ENCODE measurements at places on chromosomes 3 and 15. TPM values are rescaled to one million over a fixed set of nuclear protein-coding genes. Genes with fewer than 3 reads are reported as not detected.

CPEB1 gene
- polyA plus RNA-seq: 2.4 TPM

ISG20 gene
- polyA plus RNA-seq: 5.3 TPM

CYP11A1 gene
- polyA plus RNA-seq: 0.66 TPM

AGBL1 gene
- not detected for polyA plus RNA-seq

PHC3 gene
- 6.2 TPM for polyA plus RNA-seq

DNA sequence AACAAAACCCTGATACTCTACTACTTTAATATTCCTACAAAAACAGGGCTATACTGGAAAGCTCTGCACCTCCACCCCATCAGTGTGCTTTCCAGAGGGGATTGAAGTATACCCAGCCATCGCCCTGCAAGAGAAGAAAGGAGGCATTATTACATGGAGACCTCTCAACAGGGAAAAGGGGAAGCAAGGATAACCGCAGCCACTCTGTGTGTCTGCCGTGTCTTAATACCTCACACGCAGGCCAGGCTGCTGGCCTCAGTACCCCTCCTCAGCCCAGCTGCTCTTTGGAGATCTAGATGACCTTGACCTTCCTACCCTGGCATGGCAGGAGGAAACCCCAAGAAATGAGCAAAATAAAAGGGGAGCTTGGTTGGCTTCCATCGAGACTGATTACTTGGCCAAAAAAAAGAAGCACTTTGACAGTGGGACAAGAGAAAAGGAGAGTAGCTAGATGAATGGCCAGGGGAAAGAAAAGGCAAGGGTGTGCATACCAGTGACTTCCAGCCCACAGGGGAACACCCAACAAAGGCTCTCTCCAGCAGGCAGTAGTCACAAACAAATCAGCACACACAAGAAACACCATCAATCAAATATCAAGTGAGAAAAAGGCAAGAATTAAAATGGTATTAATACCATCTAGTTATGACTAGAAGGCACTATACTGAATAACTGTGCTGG is 129.4 kb downstream of the STT3B start:
- DNase-seq: no peak

DNA sequence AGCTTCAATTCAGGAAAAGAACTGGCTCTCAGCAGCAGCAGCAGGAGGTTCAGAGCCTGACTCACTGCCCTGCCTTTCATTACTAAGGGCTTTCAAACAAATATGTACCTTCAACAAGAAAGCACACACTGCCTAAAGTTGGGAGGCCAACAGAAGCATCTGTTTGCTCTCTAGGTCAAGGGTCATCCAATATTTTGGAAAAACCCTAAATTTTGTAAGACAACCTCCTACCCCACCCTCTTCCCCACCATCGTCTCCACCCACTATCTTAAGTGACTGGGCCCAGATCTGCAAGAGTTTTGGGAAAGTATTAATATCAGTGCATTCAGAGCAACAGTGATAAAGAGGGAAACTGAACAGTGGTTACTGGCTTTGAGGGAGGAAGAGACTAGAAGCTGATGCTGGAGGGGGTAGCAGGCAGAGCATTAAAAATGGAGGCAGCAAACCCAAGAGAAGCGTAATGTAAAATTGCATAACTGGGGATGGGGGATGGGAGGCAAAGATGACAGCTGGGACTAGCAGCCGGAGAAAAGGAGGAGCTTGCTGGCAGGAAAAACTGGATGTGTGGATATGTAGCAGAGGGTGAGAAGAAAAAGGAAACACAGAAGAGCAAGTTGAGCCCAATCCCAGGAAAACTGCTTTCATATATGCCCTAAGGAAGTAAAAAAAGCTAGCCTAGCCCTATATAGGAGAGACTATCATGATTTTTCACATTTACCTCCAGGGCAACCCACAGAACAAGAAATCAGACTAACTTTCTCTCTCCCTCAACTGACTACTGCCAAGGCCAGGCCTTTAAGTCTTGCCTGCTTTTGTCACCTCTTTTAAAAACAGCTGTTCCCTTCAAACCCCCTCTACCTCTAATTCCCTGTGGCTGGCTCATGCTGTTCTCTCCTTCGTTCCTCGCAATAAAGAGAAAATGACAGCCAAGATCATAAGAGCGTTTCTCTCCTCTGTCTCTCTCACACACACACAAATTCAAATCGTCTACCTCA is 31.4 kb downstream of the NPTN start:
- peak; percentile 59 for DNase-seq

Data from right cardiac atrium (tissue), 5 donors.